NCI-H446 (cell line): ENCODE measurements at places on chromosomes 1 and 21.

- DNase-seq: no peak
Measured at GRCh38 chr1:161013488-161014230, 7.3 kb downstream of the F11R start.

DNA sequence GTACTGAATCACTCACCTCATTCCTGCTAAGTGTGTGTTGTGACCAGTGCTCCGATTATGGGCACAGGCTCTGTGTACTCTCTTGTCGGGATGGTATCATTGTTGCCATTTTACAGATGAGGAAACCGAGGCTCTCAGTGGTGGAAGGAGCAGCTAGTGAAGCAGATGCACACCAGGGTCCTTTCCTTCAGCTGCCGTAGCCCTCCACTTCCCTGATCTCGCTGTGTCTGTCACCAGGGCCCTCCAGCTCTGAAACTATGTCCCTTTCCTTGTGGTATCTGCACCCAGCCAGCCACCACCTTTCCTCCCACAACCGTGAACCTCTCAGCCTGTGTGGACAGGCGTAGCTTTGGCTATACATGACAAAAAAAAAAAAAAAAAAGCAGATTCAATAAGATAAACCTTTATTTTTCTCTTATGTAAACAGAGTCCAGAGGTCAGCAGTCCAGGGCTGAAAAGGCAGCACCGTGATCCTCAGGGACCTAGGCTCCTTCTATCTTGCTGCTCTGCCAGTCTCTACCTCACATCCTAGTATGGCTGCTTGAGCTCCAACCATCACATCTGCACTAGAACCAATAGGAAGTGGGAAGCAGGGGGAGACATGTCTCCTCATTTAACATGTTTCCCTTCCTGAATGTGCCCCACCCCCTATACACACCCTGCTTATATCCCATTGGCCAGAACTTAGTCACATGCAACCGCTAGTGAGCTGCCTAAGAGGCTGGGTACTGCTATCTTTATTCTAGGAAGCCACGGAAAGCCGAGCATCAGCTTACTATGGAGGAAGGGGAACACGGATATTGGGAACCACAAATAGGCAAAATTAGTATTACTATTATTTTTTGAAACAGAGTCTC lies 44.3 kb downstream of the TMEM51 start:
- no peak for DNase-seq

GRCh38 chr1:165496501-165496900 lies 47.3 kb upstream of the LRRC52 start:
- no peak for DNase-seq

GRCh38 chr1:222950892-222951291 lies 136.1 kb downstream of the DISP1 start:
- DNase-seq: no peak

DNA sequence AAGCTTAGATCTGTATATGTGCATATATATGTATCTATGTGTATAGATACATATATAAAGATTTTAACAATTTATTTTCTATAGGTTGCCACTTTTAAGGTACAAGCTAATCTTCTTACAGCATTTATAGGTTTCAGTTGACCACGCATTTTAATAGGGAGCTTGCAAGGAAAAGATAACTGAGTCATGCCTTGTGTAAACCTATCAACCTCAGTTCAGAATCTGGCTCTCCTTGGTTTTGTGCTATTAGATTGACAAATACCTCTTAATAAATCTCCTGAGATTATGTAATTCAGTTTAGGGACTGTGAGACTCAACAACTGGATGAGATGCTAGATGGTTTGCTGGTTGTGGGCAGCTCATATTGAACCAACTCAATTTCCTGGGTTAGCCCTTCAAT lies 114.7 kb upstream of the SERBP1 start:
- DNase-seq: no peak

- DNase-seq: peak; percentile 30
Measured at GRCh38 chr1:108200687-108201051, 526 bp upstream of the SLC25A24 start.

DNA sequence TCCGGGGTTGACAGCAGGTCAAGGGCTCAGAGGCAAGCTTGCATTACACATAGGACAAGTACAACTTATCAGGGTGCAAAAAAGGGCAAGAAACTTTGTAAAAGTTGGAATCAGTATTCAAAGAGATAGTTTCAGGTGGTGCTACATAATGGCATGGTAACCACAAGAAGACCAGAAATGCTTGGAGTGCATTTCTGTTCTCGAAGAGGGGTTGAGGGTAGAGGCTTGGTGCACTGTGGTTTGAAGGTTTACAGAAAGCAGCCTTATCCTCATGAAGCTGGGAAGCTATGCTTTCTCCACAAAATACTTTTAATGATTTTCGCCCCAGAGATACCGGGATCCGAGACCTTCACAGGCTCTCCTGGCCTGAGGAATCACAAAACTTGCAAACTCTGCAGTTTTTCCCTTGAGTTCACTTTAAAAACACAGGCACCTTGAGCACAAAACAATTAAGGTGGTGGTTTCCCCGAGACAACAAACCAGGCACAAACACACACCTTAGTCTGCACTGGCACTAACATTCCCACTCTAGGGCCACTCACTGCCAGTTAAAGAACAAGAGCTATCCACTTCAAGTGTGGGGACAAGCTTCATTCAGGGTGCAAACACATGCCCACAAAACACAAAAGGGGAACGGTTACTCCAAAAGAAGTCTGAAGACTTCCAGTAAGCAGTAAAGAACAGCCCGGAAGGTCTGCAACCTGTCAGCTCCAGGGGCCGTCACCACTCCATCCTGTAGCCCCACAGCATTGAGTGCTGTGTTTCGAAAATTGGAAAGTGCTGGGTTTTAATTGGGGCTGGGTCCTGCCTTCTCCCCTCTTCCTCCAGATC lies 29.8 kb upstream of the NFIA start:
- DNase-seq: no peak

DNA sequence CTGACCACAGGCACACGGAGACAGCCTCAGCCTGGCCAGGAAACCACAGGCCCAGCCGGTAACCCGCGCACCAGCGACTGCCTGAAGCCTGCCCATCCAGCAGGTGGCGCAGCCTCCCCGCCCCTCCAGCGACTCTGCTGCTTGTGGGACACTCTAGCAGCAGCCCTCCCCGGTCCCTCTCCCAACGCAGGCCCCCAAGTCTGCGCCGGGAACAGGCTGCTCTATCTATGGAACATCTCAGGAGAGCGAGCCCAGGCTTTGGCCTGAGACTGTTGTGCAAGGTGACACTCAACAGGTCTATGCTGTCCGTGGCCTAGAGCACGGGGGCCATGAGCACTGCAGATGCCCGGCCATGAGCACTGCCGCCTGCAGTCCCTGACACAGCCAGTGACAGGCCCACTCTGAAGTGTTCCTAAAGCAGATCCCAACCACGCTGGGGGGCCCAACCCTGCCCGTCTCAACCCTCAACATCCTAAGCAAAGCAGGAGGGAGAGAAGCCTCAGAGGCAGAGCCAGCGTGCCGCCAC lies 28.4 kb downstream of the WDR4 start:
- DNase-seq: no peak

GRCh38 chr1:183039985-183040447 lies 16.8 kb downstream of the LAMC1 start:
- DNase-seq: peak; percentile 67
